ENCODE measurements at places on chromosomes 1 and 21. TPM values are rescaled to one million over a fixed set of nuclear protein-coding genes. Genes with fewer than 3 reads are reported as not detected.

TTLL7 gene
- 9.1 TPM for total RNA-seq

DNA sequence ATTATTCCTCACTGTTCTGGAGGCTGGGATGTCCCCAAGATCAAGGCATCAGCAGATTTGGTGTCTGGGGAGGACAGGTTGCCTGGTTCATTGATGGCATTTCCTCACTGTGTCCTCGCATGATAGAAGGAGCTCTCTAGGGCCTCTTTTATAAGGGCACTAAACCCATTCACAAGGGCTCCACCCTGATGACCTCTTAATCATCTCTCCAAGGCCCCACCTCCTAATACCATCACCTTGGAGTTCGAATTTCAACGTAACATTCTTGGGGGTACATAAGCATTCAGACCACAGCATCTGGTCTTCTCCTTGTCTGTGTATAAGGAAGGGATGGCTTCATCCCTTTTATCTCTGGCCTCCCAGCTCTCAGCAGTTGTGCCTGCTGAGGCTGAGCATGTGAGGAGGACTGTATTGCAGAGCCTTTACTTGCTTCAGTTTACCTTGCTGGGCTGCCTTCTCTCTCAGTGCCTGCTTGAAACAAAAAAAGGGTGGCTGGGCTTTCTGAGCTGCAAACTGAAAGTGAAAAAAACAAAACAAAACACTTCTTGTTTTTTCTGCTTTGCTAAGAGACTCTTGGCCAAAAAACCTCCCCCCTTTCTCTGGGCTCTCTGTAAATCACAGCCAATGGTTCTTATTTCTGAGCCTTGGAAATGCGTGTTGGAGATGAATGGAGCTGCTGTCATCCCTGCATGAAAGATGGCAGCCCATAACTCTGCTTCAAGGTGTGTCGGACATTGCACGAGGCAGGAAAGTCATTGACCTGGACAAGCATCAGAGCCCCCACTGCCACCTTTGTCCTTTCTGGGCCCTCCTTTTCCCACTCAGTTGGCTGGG lies 75.8 kb downstream of the RHOU start:
- DNase-seq: no peak

DNA sequence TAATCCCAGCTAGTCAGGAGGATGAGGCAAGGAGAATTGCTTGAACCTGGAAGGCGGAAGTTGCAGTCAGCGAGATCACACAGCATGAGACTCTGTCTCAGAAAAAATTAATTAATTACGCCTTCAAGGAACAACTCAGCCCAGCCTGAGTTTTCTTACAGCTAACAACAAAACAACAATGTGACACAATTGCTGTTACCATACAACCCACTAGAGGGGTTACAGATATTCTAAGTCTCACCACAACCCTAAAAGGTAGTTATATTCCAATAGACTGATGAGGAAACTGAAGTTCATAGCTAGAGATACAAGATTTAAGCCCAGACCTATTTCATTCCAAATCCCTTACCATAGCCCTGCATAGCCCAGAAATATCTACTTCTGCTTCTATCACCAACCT lies 2.9 kb upstream of the LRRC8C start:
- DNase-seq: no peak

GRCh38 chr1:234613128-234613875 lies 3.3 kb upstream of the IRF2BP2 start:
- no peak for DNase-seq

GRCh38 chr1:240151136-240151735 lies 59.6 kb downstream of the FMN2 start:
- no peak for DNase-seq

DNA sequence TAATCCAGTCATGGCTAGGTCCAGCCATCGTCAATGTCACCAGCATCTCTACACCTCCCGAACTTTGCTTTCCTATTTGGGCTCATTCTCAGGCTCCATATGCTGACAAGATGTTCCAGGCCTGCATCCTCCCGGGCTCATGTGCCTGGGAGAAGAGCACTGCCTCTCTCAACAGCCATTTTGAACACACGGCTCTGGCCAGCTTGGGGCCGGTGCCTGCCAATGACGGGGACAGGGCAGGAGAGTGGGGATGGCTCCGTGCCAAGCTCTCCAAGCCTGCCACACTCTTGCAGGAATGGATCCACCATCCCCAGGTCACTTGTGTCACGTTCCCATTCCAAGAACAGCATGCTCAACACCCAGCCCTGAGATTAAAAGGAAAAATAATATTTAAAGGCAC lies 61.4 kb upstream of the PAX7 start:
- DNase-seq: no peak
